ENCODE measurements at places on chromosomes 2 and 18.

GRCh38 chr2:239953418-239954061 is 71.6 kb downstream of the NDUFA10 start:
- H3K27ac ChIP-seq: no peak overlapping the region
- no peaks in the 10 kb centered on the region for H3K4me1 ChIP-seq
- H3K27me3 ChIP-seq: no peaks in the 10 kb centered on the region

GRCh38 chr18:67589325-67589724 is 72.8 kb upstream of the DSEL start:
- H3K27ac ChIP-seq: no peak overlapping the region
- no peak overlapping the region for H3K4me3 ChIP-seq
- no peak for DNase-seq
- H3K27me3 ChIP-seq: no peaks in the 10 kb centered on the region
- no peaks in the 10 kb centered on the region for H3K4me1 ChIP-seq

- H3K36me3 ChIP-seq: no peaks in the 10 kb centered on the region
- no peaks in the 10 kb centered on the region for H3K27me3 ChIP-seq
- DNase-seq: no peak
- no peak overlapping the region for H3K27ac ChIP-seq
These were observed 232.8 kb downstream of the MBD5 start for GRCh38 chr2:148253685-148254084.

- H3K27me3 ChIP-seq: no peaks in the 10 kb centered on the region
- H3K27ac ChIP-seq: no peak overlapping the region
- no peak overlapping the region for H3K4me3 ChIP-seq
- peaks cover 3% of the 10 kb centered on the region for H3K4me1 ChIP-seq
These were observed 301.7 kb downstream of the TCF4 start for GRCh38 chr18:55286257-55286825.
